Activated CD8-positive, alpha-beta memory T cell treated with anti-CD3 and anti-CD28 coated beads for 24 hours (primary cell): ENCODE measurements at places on chromosomes 6 and 20.

DNA sequence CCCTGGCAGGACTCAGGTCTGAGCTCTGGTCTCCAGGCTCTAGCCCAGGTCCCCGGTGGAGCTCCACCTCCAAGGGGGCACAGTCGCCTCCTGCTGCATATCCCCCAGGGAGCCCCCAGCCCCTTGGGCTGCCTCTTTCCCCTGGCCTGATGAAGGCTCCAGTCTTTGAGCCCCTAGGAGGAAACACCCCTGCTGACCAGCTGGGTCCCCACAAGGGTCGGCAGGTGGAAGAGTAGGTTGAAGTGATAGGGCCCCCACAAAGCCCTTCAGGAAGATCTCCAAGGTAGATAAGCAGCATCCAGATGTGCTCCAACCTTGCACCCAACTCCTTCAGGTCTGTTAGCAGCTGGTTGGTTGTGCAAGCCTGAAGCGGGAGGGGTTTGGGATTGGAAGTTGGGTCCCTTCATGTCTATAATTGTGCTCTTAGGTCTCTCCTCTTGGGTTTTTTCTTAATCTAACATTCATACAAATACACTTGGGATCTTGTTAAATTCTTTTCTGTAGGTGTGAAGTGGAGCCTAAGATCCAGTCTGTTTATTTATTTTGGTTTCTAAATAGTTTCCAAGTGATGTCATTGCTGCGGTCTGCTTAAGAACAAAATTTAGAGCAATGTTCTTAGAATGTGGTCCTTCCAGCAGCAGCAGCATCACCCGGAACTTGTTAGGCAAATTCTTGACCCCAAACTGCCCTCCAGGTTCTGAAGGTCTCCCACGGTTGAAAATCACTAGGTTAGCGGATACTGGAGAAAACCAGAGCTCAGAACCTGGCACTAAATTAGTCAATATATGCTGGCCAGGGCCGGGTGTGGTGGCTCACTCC is 5.1 kb downstream of the UBE2C start:
- DNase-seq: no peak

DNA sequence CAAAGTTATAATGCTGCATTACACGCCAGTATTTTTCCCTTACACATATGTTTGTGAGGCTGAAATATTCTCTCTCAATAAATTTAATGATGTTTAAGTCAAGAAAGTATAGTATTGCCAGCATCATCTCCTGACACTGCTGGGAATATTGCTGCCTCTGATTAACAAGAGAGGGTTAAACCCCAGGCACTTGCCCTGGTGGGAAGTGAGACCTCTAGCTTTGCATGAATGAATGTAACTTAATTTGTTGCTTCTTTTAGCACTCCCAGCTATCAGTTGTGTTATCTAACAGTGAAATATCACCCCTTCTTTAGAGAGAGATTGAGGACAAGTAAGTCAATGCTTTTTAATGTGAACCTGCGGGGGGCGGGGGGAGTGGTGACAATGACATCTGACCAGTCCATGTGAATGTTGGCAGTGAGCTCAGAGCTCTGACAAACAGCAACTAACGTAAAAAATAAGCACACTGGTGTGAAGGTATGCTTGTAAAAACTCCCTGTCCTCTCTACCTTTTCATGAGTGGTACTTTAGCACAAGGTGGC is 9.8 kb downstream of the FOXA2 start:
- DNase-seq: no peak

DNA sequence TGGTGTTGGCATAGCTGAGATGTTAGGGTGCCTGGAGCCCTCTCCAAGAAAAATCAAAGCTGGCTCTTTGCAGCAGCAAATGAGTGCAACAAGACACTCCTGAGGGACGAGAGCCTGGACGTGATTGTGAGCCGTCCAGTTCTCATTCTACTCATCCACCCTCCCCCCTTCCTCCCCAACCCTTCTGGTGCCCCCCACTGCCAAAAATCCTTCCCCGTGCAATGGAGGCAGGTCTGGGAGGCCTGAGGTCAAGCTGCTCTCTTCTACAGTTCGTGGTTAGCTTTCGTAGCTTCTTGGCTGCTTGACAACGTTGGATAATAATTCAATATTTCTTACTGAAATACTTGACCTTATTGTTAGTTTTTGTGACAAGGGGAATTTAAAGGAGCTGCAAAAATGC is 185.3 kb upstream of the SUPT3H start:
- DNase-seq: no peak

DNA sequence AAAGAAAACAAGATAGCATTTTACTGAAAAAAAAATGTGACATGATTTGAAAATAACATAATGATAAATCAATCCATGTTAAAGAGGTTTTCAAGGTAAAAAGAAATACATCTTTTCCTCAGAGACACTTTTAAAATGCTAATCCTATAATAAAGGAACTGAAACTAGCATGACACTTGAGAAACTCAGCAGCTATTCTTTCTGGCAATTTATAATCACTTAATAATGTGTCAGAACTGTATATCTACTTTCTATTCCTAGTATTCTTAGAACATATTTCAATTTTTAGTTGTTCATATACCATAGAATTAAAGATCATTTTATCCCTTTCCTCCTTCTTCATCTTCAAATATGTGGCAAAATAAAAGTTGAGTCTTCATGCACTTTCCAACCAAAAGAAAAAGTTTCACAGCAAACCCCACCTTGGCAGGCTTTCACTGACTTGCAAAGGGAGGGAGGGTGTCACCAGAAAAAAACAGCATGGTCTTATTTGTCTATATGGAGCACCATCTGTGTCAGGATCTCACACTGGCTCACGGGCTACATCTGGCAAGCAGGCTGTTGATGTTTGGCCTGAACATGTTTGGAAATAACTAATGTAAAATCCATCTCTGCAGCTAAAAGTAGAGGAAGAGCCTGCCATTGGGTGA is 48.5 kb downstream of the FHL5 start:
- no peak for DNase-seq

GRCh38 chr6:37525460-37526357 is 26.0 kb upstream of the CCDC167 start:
- no peak for DNase-seq

DNA sequence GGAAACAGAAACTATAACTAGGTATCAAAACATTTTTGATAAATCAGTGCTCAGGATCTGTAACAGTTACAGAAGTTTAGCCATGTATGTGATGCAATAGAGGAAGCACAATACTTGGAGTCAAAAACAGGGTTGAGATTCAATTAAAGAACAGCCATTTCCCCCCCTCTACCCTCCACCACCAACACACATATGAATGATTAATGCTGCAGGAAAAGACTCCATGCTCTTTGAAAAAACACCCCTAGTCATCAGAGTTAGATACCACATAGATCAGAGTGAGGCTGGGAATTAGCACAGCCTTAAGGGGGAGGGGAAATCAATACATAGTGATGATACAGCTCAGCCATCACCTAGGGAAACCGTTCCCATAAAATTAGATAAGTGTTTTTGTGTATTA is 108.9 kb upstream of the EMILIN3 start:
- no peak for DNase-seq

- DNase-seq: no peak
Measured at GRCh38 chr6:20827798-20828197, 293.5 kb downstream of the CDKAL1 start.

GRCh38 chr6:139173172-139173571 is 38.3 kb downstream of the HECA start:
- DNase-seq: peak; percentile 57

DNA sequence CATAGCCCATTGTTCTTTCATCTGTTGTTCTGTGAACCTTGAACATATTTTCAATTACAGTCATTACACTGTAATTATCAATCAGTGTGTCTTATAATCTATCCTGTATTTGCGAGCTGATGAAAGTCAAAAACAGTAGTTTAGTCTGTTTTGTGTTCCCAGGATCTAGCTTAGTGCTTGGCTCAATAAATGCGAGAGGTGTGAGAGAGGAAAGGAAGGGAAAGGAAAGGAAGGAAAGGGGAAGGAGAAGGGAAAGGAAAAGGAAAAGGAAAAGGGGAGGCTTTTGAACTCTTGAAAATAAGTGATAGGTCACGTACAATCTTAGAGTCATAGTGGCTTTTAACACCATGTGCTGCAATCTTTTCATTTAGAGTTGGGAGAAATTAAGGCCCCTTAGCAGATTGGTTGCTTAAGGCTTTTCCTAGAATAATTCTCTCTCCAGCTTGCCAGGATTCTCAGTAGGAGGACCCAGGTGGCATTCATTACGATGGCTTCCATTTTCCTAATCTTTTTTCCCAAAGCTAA is 433.8 kb upstream of the PLCB4 start:
- DNase-seq: no peak

- no peak for DNase-seq
Measured at GRCh38 chr6:165920896-165921671, 246.6 kb downstream of the TBXT start.

- DNase-seq: no peak
Measured at GRCh38 chr6:33886673-33887144, 82.9 kb upstream of the MLN start.

DNA sequence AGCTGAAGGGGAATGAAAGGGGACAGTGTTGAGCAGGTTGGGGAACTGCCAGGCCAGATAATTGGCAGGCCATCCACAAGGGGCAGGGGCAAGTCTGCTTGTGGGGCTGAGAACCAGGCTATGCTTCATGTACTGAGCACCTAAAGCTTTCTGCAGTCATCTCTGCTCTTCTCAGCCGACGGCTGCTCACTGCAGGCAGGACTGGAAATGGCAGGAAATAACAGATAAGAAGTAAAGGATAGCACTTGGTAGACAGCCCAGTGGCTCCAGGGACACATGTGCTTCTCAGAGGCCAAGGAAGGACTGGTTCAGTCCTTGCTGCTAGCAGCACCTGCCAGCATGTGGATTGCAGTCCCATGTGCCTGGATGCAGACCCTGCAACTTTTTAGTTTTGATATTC is 89.8 kb downstream of the CD164 start:
- no peak for DNase-seq

DNA sequence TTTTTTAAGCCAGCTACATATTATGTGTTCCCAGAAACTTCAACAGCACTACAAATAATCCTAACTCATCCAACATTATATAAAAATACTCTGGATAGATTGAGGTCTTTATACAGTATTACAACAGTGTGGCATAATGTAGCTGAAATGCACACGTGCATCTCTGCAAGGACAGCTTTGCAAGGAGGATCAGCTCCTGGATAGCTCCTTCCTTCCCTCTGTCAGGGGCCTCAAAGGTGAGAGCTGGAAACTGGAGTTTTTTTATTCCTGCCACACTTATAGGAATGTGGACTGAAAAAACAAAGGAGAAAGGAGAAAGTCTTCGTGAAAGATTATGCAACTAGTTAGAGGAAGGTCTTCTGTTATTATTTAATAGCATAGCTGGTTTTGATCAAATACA is 53.1 kb downstream of the PLG start:
- DNase-seq: no peak

GRCh38 chr6:166687879-166688205 is 60.8 kb upstream of the RPS6KA2 start:
- DNase-seq: no peak

DNA sequence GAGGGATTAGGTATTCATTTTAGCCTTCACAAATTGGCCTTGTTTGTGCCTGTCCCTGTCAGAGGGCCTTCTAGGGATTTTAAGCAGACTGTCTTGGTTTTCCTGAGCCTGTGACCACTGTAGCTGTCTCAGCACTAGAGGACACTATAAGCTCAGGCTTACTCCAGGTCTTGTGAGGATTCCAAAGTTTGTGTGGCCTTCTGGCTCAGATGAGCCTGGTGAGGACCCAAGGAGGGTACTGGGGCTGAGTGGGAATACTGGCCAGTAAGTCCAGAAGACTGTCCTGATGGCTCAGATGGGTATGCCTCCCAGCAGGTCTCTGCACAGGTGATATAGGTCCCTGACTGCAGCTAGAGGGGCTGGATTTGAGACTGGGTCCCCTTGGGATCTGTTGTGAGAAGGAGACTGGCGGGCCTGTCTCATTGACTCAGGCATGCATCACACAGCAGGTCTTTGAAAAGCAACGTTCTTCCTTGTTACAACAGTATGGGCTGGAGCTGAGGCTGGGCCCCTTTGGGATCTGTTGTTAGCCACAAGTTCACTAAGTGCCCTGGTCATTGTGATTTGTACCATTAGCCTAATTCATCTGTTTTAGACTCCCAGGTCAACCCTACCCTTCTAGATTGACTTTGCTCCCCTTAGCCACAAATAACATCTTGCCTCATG is 26.3 kb upstream of the TFB1M start:
- no peak for DNase-seq

- DNase-seq: no peak
Measured at GRCh38 chr6:87722540-87723169, 20.6 kb upstream of the AKIRIN2 start.

DNA sequence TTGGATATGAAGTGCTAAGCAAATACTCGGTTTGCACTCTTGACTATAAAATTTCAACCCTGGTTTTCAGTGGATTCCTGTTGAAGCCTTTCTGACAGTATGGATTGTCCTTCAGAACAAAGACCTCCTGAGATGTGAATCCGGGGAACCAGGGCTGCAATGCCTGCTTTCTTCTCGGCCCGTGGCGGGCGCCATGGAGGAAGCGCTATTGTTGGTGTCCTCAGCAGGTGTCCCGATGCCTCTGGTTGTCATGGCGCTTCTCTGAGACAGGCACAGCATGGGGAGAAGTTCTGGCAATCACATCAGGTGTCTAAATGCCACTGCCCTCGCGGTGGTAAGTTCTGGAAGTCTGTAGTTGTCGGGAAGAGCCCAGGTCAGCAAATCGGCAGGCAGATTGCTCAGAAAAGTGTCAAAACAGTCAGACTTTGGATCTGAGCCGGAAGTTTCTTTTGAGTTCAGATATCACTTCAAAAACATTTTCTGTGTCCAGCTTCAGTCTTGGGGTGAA is 188.5 kb downstream of the CDH4 start:
- no peak for DNase-seq

- DNase-seq: no peak
Measured at GRCh38 chr6:72826037-72826436, 204.2 kb downstream of the KCNQ5 start.

DNA sequence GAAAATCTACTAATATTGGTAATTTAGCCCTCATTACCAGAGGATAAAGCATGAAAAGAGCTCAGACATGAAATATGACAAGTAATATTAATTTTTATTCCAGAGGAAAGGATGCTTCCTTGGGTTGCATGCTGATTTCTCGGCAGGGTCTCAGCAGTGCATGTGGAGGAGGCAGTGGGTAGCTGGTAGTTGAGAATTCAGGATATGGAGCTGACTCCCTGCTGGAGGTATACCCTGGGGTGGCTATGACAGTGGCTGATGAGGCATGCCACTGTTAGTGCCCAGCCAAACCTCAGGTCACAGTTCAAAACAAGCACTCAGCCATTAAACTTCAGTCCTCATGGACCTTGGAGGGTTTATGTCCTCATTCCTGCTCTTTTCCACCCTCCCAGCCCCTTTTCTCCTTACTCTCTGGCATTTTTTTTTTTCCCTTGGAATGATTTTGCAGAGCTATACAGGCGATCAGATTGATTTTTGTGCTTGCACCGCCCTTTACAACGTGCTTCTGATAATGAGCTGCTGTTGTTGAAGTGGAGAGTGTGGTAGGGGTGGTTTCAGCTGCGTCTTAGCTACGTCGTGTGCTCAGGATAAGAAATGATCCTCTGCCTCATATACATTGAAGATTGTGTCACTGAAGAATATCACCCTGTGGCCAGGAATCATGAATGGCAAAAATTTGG is 761.9 kb upstream of the MMS22L start:
- DNase-seq: no peak

GRCh38 chr6:80553071-80553740 is 446.7 kb downstream of the BCKDHB start:
- DNase-seq: no peak
